ENCODE measurements at places on chromosomes 3 and 15. TPM values are rescaled to one million over a fixed set of nuclear protein-coding genes. Genes with fewer than 3 reads are reported as not detected.
A peak's percentile ranks its signal among the peaks of the same experiment; 100 is the strongest.

- no peak for DNase-seq
Observed at GRCh38 chr15:38504680-38505467, 50.9 kb downstream of the FAM98B start.

GRCh38 chr3:100756441-100756840 lies 47.1 kb downstream of the TFG start:
- peak; percentile 23 for DNase-seq

DNA sequence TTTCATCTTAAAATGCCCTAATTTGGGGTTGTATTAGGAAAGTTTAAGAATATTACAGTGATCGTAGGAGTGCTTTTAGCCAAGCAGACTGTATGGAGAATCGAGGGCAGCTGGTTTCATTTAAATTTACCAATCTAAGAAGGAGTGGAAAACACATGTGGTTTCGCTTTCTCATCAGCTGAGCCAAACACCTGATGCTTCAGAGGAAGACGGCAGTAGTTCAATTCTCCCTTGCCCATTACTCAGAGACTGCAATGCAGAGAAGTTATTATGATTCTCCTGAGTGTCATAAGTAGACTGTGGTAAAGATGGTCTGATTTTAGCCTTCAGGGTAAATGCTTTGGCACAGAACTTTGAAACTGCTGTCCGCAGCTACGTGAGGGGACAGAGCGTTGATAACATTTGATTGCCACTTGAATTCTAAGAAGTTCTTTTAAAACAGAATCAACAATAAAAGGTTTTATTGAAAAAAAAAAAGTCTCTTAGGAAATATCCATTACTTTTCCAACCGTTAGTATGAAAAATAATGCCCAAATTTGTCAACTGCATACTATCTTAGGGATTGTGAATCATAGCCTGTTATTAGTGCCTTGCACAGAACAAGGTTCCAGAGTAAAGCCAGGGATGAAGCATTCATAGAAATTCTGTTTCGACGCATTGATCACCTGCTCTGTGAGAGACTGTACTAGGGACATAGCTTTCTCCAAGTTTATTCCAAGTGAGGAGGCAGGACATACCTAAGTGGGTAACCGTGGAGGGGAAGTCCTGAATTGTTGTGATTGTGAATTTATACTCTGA lies 25.6 kb downstream of the LYSMD4 start:
- DNase-seq = no peak

DNA sequence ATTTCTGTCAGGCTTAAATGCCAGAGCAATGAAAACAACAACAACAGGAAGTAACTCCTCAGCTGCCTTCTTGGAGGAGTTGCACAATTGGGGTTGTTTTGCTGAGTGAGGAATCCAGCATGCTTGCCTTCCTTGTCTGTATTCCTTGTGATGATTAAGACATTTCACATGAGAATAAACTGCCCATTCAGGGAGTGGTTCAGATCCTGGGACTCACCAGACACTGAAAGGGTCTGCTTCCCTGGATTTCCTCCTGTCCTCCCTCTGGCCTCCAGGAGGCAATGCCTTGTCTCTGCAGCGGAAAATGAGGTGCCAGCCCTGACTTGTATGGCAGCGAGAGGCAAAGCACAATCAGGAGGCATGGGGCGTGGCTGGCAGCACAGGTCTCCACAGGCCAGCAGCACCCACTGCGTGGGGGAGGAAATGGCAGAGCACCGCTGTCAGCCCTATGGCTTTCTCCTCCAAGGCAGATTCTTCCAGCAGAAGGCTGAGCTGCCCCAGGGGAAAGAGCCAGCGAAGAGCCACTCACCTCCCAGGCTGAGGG lies 41.5 kb downstream of the RBP2 start:
- no peak for DNase-seq

DNA sequence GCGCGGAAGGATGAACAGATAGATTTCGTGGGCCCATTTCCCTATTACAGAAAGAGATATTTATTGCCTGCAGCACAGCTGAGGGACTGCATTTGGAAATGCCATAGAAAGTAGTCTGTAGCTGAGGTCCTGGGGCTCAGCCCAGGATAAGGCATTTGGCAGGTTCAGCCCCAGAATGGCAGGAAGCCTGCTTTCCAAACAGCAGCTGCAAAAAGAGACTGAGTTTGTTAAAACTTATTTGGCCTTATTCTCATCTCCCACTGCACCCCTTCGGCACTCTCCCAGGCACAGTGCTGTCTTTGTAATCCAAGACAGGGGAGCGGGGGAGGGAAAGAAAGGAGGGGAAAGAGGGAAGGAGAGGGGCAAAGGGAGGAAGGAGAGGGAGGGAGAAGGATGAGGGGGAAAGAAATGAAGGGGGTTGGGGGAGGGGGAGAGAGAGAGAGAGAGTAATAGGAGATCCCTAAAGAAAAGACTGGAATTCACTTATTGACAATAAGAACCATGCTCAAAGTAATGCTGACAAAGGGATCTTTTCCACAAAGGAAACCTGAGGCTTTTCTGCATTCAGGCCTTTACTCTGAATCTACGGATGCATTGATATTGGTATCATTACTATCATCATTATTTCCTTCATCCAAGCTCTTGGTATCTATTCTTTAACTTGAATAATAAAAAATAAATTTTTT lies 94.0 kb upstream of the LRRN1 start:
- DNase-seq = no peak

DNA sequence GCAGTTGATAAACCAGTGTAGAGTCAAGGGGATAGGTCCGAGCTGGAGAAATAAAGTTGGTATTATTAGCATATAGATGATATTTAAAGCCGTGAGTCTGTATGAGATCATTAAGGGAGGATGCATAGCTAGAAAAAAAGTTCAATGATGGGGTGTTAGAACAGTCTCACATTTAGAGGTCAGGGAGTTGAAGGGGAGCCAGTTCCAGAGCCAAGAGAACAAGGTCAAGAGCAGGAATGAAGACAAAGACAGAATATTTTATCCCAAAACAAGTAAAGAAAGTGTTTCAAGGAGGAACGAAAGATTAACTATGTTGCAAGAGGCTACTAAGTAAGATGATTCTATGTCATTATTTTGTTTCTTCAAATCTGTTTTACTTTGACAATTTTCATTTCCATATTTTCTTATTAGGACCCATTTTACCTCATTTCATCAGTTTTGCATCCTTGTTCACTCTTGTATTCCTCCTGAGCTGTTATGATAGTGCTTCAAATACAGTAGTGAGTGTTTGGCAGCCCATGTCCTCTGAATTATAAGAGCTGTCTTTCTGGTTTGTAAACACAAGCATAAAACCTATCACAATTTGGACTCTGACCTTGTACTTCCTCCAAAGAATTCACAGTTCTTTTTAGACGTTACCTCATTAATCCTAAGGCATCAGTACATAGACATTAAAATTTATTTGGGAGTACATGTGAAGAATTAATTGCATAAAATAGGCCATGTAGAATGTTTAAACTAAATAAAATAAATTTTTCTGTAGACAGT lies 695.7 kb upstream of the NECTIN3 start:
- DNase-seq = no peak

- DNase-seq = no peak
Observed at GRCh38 chr15:71198846-71199245, 83.6 kb downstream of the THSD4 start.

DNA sequence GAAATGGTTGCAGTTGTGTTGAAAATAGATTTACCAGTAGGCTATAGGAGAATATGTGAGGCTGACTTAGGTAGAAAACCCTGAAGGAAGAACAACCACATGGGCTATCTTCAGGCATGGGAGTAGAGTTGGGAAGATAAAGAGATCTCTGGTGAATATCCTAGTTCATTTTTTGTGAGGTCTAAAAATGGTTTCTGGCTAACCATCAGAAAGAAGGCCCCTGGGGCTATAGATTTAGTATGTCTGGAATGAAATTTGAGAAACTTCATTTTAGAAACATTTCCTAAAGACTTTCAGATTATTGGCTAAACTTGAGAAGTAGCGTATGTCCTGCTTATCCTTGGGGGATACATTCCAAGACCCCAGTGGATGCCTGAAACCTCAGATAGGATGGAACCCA lies 148.2 kb downstream of the NAALADL2 start:
- DNase-seq = peak; percentile 21

DNA sequence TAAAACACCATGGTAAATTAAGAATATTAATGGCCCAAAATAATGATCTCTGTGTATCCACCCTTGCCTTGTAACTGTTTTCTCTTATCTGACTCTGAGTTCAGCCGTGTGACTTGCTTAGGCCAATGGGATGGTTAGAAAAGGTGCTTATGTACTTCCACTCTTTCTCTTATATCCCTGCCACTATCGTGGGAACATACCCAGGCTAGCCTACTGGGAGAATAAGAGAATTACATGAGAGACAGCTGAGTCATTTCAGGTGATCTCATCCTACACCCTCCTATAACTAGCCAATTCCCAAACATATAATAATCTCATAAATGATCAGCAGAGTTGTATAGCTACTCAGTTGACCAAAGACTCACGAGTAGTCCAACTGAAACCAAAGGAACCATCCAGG lies 98.3 kb upstream of the ABI3BP start:
- DNase-seq = no peak

DNA sequence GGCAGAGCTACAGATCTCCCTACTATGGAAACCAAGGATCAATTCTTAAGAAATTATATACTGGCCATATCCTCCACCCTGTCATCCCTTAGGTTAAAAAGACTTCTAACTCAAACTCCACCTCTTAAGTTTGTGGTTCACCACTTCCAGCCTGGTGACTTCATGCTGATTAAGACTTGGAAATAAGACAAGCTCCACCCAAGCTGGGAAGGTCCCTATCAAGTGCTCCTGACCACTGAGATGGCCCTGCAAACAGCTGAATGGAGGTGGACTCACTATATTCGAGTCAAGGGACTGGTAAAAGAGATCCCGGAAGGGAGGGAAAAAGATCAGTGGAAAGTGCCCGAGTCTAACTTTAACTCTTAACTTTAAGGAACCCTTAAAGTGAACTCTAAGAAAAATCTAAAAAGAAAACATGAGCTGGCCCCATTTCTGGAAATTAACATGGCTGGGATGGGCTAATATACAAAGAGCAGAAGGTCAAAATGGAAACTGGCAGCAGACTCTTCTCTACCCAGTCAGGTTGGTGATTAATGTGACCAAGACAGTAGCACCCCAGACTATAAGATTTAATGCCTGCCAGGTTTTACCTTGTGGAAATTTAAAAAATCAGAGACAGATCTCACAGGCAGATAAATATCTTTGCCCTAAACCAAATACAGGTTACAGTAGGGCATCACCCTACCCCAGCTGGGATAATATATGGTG lies 43.9 kb downstream of the PPCDC start:
- DNase-seq = no peak

DNA sequence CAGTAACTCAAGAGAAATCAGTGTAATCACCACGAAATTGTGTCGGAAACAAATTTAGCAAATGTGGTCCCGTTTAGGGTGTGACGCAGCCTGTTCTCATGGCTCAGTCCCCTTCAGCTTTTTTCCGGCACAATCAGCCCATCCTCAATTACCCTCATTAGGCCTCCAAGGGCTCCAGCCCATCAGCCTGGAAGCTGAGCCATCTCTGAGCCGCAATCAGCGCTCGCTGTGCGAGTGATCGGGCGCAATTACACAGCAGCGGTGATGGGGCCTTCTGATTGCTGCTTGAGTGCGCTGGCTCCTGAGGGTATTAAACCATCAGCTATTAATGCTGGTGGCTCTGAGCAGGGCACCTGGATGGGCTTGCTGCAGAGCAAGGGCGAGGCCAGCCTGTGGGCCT lies 55.6 kb downstream of the PLXNA1 start:
- DNase-seq = no peak

- DNase-seq = no peak
Observed at GRCh38 chr3:107907996-107908395, 182.8 kb downstream of the CD47 start.

GRCh38 chr3:7787871-7788828 lies 713.5 kb upstream of the LMCD1 start:
- DNase-seq = no peak

DNA sequence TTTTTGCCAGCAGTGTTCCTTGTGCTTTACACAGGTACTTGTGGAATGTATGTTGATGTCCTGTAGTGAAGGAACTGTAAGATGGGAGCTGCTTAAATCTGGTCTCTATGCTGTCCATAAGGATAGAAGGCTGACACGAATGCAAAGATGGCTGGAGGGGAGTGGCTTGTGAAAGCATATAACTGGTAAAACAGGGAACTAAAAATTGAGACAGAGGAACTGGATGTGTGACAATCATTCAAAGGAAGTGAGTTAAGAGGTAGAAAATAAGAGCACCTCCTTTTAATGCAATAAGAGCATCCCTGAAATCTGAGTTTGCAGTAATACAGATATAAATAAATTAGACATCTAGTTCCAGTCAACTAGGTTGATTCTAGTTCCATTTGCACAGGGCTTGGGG lies 35.2 kb downstream of the RNF13 start:
- DNase-seq = no peak

DNA sequence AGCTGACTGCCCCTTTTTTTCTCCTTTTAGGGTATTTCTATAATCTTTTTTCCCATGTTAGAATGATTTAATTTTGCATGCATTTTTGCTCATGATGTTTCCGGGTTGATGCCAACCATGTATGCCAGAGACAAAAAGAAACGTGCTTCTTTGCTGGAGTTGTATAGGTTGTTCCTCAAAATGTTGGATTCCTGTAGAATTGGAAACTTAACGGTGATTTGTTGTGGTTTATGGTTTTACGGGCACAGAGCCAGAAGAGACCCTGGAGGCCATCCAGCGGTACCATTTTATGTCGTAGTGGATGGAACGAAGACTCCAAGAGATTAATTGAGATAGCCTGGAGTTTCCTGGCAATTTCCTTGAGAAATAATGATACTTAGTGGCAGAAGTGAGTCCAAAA lies 481.5 kb upstream of the RGMA start:
- DNase-seq = no peak

DNA sequence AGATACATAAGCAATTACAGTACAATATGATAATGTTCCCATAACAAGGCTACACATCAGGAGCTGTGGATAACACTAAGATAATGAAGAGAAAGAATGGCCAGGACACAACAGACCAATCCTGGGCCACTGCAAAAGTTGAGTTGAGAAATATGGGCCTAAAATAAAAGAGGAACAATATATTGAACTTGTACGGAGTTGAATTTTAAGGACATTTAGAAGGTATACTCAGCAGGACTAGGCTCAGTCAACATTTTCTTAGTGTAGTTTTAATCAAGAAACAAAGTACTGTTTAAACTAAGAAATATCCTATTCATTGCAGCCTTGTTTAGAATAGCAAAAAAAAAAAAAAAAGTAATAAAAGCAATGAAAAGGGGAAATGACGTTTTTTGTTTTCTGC lies 24.3 kb downstream of the HERC1 start:
- no peak for DNase-seq

DNA sequence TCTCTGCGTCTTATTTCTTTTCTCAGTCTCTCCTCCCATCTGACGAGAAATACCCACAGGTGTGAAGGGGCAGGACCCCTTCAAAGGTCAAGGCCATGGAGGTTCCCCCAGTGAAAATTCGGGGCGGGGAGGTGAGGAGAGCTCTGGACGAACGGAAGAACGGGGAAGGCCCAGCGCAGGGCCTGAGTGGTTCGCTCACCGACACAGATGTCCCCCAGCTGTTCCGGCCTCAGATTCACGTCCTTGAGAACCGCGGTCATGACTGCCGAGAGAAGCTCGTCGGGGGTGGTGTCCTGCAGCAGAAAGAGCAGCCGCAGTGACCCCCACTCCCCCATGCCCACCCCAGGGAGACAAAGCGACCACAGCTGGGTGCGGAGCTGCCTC lies 542 bp downstream of the ACAA1 start:
- peak; percentile 66 for DNase-seq

Gene PLXNA1
- 3.4 TPM for polyA plus RNA-seq

Gene SERPINI2
- polyA plus RNA-seq = 1.1 TPM

Gene RAD51
- polyA plus RNA-seq = 2.4 TPM

Gene TGM4
- polyA plus RNA-seq = not detected

Gene EPHA6
- not detected for polyA plus RNA-seq

Gene RTP4
- 5.2 TPM for polyA plus RNA-seq

Gene AMOTL2
- 16.6 TPM for polyA plus RNA-seq

Gene TMOD2
- 3.2 TPM for polyA plus RNA-seq

Gene RAB7A
- polyA plus RNA-seq = 166 TPM

All from stomach (tissue), 19 donors.